Endothelial cell of umbilical vein (primary cell): ENCODE measurements at places on chromosomes 16 and 17. TPM values are rescaled to one million over a fixed set of nuclear protein-coding genes. Genes with fewer than 3 reads are reported as not detected.

Gene RNF227
- total RNA-seq, result 0.58 TPM in 2 replicates

Gene ICAM2
- 514 and 586 TPM in 2 replicates for total RNA-seq

Gene HAP1
- total RNA-seq, result 0.23 and 0.24 TPM in 2 replicates

Gene SYNGR3
- 0.81 and 0.95 TPM in 2 replicates for total RNA-seq

Gene P2RX5
- total RNA-seq, result 0.22 and 0.37 TPM in 2 replicates

Gene CYLD
- 21.5 and 22.2 TPM in 2 replicates for total RNA-seq

Gene CEP112
- 21.3 and 25.3 TPM in 2 replicates for total RNA-seq

Gene TOM1L1
- total RNA-seq, result 0.60 and 1.1 TPM in 2 replicates

Gene RGS9
- 1.4 and 1.7 TPM in 2 replicates for total RNA-seq

Gene MVP
- total RNA-seq, result 116 and 118 TPM in 2 replicates

Gene MT4
- not detected in 2 replicates for total RNA-seq

Gene TNFRSF17
- not detected in 2 replicates for total RNA-seq

Gene KIF1C
- total RNA-seq, result 171 and 174 TPM in 2 replicates

Gene STX8
- total RNA-seq, result 67.3 and 68.0 TPM in 2 replicates

Gene ZDHHC1
- total RNA-seq, result 12.9 and 14.4 TPM in 2 replicates

Gene KCNG4
- total RNA-seq, result not detected in 2 replicates

Gene MYH1
- not detected in 2 replicates for total RNA-seq

Gene SLC16A11
- 0.53 and 0.95 TPM in 2 replicates for total RNA-seq

Gene ZNF597
- total RNA-seq, result 1.4 and 1.9 TPM in 2 replicates

Gene CRHR1
- not detected in 2 replicates for total RNA-seq

Gene EPX
- total RNA-seq, result not detected in 2 replicates

Gene CHTF18
- 58.6 and 69.5 TPM in 2 replicates for total RNA-seq

Gene HS3ST3B1
- total RNA-seq, result not detected in 2 replicates

Gene C16orf96
- total RNA-seq, result not detected in 2 replicates

Gene ABCC12
- total RNA-seq, result not detected in 2 replicates

Gene SLC2A4
- 0.23 TPM in 1 of 2 replicates, not detected in the other for total RNA-seq

Gene HASPIN
- total RNA-seq, result 11.8 and 13.2 TPM in 2 replicates

Gene DNAI2
- total RNA-seq, result not detected in 2 replicates

Gene CDRT15
- total RNA-seq, result not detected in 2 replicates

Gene KRTAP2-2
- not detected in 2 replicates for total RNA-seq

Gene TBC1D3C
- not detected in 2 replicates for total RNA-seq

Gene TEDC2
- 12.7 and 15.2 TPM in 2 replicates for total RNA-seq

Gene RETREG3
- 52.3 and 53.4 TPM in 2 replicates for total RNA-seq

Gene CCL4
- not detected in 2 replicates for total RNA-seq

Gene WNT9B
- not detected in 2 replicates for total RNA-seq

Gene NLRC5
- 20.1 and 26.3 TPM in 2 replicates for total RNA-seq

Gene SLC6A2
- total RNA-seq, result not detected in 2 replicates

Gene MYLK3
- not detected in 2 replicates for total RNA-seq

Gene TMC5
- not detected in 2 replicates for total RNA-seq

Gene ITGAD
- total RNA-seq, result not detected in 2 replicates

Gene KRTAP16-1
- total RNA-seq, result not detected in 2 replicates

Gene KRTAP2-1
- not detected in 2 replicates for total RNA-seq

Gene ERBB2
- 29.1 and 32.9 TPM in 2 replicates for total RNA-seq

Gene OTOA
- total RNA-seq, result 0.22 TPM in 1 of 2 replicates, not detected in the other

Gene AGRP
- not detected in 2 replicates for total RNA-seq

Gene ZFHX3
- total RNA-seq, result 17.7 and 18.8 TPM in 2 replicates

Gene IGF2BP1
- 91.7 and 99.5 TPM in 2 replicates for total RNA-seq

Gene BAIAP3
- total RNA-seq, result 0.66 and 0.88 TPM in 2 replicates

Gene EPOP
- total RNA-seq, result 2.6 and 2.9 TPM in 2 replicates

Gene TEX14
- total RNA-seq, result not detected in 2 replicates

Gene ZNF276
- total RNA-seq, result 36.6 and 42.7 TPM in 2 replicates

Gene CPHXL2
- not detected in 2 replicates for total RNA-seq

Gene NQO1
- total RNA-seq, result 301 and 345 TPM in 2 replicates

Gene KRT39
- not detected in 2 replicates for total RNA-seq

Gene SLC5A11
- not detected in 2 replicates for total RNA-seq

Gene ABCC6
- 0.84 and 0.95 TPM in 2 replicates for total RNA-seq

Gene SLC5A10
- not detected in 2 replicates for total RNA-seq
